Right renal cortex interstitium (tissue), 3 donors: ENCODE measurements at places on chromosomes 16 and 17. TPM values are rescaled to one million over a fixed set of nuclear protein-coding genes. Genes with fewer than 3 reads are reported as not detected.

SLC13A5 gene
- 1.9 TPM for polyA plus RNA-seq

TUBD1 gene
- polyA plus RNA-seq: 22.6 TPM

ORMDL3 gene
- 82.2 TPM for polyA plus RNA-seq

- no peak for DNase-seq
Observed at GRCh38 chr17:80519091-80519781, 25.4 kb upstream of the RPTOR start.

DNA sequence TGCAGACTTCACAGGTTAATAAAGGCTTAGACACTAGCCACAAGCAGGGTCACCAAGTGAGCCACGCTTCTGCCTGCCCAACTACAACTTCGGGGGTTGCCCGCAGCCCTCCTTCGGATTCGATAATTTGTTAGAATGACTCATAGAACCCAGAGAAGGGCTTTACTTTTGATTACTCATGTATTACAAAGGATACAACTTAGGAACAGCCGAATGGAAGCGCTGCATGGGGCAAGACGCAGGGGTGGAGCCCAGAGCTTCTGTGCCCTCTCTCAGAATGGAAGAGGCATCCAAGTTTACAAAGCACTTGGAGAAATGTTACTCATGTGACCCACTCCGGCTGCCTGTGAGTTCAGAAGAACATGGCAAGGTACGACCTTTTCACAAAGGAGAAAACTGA, 7.5 kb upstream of the CDH5 start:
- no peak for DNase-seq

- DNase-seq: no peak
Observed at GRCh38 chr16:87117936-87118335, 199.3 kb downstream of the C16orf95 start.

GRCh38 chr16:6096931-6097670, 999.5 kb upstream of the EEF2KMT start:
- DNase-seq: no peak

DNA sequence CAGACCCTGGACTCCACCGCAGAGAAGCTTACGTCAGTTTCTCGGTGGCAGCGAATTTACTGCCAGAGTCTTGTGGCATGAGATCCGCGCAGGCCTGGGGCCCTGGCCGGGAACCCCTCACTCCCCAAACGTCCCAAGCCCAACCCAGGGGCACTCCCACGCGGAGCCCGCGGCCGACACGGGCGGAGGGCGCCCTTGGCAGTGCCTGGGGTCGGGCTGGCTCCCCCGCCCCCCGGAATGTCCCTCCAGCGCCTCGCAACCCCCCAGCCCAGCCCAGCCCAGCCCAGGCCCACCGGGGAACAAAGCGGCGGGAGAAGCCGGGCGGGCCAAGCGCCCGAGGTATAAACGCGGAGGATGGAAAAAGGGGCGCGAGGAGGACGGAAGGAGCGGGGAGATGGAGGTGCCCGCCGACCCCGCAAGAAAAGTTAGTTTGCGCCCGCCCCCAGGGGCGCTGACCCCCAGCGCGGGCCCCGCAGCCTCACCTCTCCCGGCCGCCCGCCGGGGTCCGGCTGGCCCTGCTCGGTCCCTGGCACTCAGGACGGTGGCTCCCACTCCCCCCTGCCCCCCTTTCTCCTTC, 330 bp downstream of the CASKIN2 start:
- no peak for DNase-seq

DNA sequence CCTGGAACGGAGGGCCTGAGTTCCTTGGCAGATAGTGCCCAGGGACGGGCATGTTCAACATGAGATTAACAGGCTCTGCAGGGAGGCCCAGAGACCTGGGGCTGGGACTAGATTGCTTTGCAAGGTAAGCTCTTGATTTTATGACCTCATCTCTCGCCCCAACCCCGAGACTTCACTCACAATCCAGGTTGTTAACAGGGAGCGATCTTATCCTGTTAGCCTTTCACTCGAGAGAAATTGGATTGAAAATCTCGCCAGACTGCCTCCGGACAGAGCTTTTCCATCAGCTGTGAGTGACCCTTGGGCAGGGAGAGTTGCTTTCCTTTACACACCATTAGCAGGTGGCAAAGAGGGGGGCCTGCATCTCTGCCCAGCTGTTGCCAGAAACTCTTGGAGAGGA, 521.7 kb upstream of the EEF2KMT start:
- no peak for DNase-seq

DNA sequence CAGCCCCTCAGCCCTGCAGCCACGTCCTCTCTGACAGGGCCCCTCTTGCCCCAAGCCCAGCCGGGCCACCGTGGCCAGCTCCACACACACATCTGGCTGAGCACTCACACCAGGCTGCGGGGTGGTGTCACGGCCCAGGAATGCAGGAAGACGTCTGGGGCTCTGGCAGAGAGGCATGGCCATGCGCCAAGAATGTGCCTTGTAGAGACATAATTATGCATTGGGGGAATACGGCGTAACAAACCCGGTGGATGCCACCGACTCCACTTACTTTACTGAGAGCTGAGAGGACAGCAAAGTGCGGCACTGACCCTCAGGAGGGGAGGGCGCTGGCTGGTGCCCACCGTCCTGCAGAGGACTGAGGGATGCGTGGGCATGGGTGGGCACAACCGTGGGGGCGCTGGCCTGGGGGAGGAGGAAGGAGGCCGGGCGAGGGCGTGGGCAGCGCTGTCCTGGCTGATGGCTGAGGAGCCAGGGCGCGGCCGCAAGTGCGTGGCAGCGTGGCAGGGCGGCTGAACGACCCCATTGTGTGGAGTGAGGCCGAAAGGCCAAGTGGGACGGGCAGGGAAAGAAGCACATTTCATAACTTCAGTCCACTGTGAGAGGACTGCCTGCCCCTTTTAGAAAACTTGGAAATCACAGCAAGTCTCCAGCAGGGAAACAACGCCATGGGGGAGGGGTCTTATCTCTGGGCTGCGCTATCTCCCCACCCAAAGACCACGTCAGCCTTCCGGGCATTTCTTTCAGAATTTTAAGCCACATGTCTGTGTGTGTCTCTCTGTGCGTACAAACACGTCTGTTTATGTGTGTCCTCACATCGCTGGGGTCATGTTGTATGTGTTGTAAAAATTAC, 30.6 kb downstream of the METRNL start:
- DNase-seq: no peak

ASGR2 gene
- polyA plus RNA-seq: 1.5 TPM

- DNase-seq: no peak
Observed at GRCh38 chr17:50476545-50477315, 1.9 kb upstream of the RSAD1 start.

DNA sequence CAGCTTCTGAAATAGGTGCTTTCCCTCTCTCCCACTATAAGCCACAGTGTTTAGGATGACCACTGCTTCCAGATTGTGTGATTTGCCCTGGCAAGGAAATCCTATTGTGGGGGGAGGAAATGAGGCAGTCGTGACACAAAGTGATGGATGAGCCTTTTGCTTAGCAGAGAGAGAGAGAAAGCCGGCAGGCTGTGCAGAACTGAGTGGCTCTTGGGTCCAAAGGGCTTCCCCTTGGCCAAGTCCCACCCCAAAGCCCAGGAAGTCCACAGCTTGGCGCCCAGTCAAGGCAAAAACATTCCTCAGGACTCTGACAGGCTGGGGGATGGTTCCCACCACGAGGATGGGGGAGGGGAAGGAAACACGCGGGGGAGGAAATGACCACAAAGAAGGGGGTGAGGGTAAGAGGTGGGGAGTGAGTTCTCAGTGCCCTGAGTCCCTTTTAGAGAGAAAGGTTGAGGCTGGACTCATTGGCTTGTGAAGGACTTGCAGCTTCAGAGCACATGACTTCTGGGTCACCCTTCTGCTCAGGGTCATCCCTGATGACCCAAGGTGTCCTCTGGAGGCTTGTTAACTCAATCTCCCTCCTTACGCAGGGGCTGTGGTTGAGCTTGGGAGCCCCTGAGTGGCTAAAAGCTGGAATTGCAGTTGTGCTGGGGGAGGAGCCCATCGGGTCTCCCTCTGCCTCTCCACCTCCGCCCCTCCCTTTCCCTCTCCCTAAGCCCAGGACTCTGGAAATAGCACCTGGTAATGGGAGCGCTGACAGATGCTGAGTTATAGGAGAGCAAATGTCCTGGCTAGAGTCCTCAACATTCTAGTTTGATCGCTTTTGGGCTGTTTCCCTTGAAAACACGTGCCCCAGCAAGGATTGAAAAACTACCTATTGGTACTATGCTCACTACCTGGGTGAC, 10.3 kb upstream of the MSL1 start:
- DNase-seq: no peak

IKZF3 gene
- 0.21 TPM for polyA plus RNA-seq

- DNase-seq: no peak
Observed at GRCh38 chr16:56282451-56282850, 91.2 kb downstream of the GNAO1 start.

DNA sequence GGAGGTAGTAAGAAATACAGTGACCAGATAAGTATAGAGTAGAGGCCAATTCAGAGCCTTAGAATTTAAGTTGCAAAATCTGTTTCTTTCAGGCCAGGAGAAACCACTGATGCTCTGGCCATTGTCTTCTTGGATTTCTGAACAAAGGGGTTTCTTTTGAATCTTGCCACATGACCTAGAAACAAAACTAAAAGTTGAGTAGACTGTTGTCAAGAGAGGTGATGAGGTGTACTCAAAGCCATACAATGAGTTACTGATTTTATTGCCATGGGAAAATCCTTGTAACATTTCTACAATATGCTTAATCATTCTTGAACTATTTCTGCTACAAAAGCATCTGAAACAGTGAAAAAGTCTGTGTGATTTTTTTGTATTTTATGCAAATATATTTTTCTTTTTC, 881.3 kb downstream of the CDH11 start:
- no peak for DNase-seq

DNA sequence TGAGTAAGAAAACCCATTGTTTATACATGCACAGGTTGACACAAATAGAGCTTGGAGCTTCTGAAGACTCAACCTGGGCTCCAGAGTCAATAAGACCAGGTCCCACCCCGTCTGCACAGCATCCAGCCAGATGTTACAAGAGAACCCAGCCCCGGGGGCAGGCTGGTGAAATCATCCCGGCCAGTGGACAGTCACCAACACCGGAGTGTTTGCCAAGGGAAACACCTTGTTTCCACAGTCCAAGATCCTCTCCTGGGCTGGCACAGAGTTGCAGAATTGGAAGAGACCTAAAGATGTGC, 90.3 kb downstream of the RAB11FIP4 start:
- DNase-seq: no peak

- DNase-seq: no peak
Observed at GRCh38 chr16:69833357-69834282, 71.5 kb downstream of the WWP2 start.

INCA1 gene
- polyA plus RNA-seq: 6.6 TPM

DNA sequence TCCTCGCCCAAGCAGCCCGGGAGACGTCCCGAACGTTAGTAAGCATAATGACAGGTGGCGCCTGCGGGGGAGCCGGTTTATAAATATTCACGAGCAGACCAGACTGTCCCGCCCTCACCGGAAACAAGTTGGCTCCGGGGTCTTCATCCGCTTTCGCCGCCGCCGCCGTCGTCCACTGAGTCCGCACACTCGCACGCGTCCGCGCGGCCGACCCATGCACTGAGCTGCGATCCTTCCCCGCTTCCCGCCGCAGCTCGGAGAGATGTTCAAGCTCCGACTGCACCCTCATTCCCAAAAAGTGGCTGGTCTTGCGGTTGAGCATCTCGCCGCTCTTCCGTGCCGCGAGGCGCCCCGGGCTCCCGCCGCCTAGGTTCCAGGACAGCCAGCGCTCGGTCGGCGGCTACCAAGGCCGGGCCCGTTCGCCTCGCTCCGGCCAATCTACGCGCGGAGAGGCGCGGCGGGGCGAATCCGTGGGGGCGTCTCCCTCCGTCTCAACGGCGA, 385 bp downstream of the CFAP119 start:
- no peak for DNase-seq

CLDN9 gene
- 2.5 TPM for polyA plus RNA-seq

TSPOAP1 gene
- 34.2 TPM for polyA plus RNA-seq

KRTAP9-2 gene
- not detected for polyA plus RNA-seq

GRCh38 chr17:83138820-83139219, 59.4 kb downstream of the METRNL start:
- no peak for DNase-seq

DNA sequence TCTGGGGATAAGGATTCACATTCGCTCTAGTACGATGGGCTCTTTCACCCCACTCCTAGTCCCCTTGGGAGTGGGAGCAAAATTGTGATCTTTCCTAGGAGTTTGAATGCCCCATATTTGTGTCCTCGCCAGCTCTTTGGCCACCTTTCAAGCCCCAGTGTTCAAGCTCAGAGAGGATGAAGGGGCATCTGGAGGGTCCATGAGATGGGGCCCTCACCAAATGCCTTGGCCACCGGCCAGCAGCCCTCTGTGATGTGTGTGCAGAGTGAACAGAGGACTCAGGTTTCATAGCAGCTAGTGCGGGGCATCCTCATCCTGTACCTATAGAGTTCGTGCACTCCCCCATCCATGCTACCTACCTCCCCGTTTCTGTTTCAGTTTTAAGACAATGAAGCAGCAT, 140.6 kb downstream of the RAB11FIP4 start:
- no peak for DNase-seq

CCL22 gene
- 0.10 TPM for polyA plus RNA-seq

PKMYT1 gene
- polyA plus RNA-seq: 12.5 TPM

DNA sequence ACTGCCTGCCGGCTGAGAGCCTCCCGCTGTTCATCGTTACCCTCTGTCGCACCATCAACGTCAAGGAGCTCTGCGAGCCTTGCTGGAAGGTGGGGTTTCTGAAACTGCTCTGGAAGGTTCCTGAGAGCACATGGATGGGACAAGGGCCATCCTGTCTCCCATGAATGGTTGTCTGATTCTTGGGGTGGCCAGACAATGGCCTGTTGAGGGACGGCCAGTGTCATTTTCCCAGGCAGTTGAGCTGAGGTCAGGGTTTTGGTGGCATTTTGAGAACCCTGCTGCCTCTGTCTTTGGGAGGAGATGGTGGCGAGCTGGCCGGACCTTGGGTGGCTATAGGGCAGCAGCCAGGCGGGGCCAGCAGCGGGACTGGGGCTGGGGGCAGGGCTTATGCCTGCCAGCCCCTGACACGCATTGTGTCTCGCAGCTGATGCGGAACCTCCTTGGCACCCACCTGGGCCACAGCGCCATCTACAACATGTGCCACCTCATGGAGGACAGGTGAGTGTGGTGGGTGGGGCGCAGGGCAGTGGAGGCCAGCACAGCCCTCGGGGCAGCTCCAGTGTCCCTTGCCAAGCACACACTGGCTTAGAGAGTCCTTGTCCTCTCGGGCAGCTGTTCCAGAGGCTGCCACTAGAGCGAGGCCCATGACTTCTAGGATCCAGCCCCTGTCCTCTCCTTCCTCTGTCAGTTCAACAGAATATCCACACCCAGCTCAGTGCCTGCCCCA, 9.1 kb downstream of the TSC2 start:
- DNase-seq: no peak

GRCh38 chr16:62077998-62078397, 41.8 kb upstream of the CDH8 start:
- no peak for DNase-seq

HOXB8 gene
- 39.7 TPM for polyA plus RNA-seq

GNGT2 gene
- 2.2 TPM for polyA plus RNA-seq

FZD2 gene
- 32.7 TPM for polyA plus RNA-seq

GRCh38 chr16:14497245-14498082, 132.6 kb downstream of the PARN start:
- DNase-seq: no peak

ZSCAN10 gene
- not detected for polyA plus RNA-seq
